G401 (cell line): ENCODE measurements at places on chromosomes 12 and 14. TPM values are rescaled to one million over a fixed set of nuclear protein-coding genes. Genes with fewer than 3 reads are reported as not detected.

SDR9C7 gene
- total RNA-seq = not detected in 2 replicates

DNA sequence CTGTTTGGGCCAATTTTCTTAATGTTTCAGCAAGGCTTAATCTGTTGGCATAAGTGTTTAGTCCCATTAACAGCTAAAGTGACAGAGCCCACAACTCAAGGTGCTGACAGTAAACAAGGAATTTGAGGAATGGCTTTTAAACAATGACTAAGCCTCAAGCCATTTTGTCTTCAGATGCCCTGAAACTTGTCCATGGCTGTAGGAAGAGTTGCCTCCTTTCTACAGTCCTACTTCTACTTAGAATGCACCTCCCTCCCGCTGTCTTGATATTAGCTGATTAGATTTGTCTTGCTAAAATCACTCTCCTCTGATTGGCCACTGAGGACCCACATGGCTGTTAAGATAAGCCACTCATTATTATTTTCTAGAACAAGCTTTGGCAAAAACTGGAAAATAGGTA, 188.4 kb upstream of the OTX2 start:
- no peak for DNase-seq

GSC gene
- total RNA-seq = not detected in 2 replicates

CCDC184 gene
- 0.03 and 0.06 TPM in 2 replicates for total RNA-seq

DNA sequence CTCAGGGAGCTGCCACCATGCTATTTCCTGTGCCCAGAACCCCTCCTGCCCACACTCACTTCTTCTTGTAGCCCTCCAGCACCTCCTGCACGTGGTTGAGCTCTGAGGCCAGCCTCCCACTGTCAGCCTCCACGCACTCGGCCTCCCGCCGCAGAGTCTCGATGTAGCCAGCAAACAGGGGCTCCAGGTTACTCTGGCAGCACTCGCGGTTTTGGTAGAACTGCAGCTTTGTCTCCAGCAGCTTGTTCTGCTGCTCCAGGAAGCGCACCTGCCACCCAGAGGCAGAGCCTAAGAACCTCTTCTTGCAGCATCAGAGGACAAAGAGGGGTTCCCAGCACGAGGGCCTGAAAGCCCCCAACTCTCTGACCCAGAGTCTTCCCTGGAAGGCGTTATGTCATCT, 2.1 kb downstream of the KRT83 start:
- no peak for DNase-seq

UNC79 gene
- total RNA-seq = 0.44 TPM in 1 of 2 replicates, not detected in the other

TC2N gene
- total RNA-seq = not detected in 2 replicates

GRCh38 chr14:89041257-89041582, 216.8 kb downstream of the TTC8 start:
- no peak for DNase-seq

OSBPL8 gene
- 68.4 and 77.0 TPM in 2 replicates for total RNA-seq

DNA sequence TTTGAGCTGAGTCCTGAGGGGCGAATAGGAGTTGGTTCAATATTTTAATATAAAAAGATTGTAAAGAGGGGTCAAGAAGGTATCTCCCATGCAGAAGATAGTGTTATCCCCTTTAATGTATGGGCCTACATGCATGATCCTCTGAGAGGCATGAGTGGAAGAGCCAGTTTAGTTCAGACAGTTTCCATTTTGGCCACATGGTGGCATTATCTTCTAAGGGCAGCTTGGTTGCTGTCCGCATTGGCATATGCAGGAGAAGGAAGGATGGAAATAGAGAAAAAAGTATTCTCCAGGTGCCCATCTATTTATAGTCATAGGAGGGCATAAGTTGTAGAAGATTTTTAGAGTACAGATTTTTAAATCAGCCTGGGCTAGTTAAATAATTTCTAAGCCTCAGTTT, 5.4 kb downstream of the SAMD4A start:
- DNase-seq = peak; percentile 33

DNA sequence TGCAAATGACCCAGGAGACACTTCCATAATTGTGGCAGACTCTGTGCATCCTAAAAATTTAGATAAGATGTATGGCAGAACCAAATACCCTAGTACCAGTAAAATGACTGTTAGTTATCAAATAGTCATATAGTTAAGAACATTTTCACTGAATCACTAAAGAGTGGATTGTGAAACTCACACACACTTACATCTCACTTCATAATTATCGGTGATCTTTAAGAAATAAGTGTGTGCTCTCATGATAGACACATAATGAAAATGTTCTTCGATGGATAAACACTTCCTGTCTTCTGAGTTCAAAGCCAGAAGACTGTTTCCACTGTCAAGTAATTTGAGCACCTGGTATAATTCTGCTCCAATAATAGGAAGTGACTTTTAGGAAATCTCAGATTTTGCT, 19.1 kb upstream of the KLRB1 start:
- DNase-seq = no peak

GRCh38 chr12:128637642-128638606, 185.8 kb downstream of the SLC15A4 start:
- DNase-seq = no peak

DNA sequence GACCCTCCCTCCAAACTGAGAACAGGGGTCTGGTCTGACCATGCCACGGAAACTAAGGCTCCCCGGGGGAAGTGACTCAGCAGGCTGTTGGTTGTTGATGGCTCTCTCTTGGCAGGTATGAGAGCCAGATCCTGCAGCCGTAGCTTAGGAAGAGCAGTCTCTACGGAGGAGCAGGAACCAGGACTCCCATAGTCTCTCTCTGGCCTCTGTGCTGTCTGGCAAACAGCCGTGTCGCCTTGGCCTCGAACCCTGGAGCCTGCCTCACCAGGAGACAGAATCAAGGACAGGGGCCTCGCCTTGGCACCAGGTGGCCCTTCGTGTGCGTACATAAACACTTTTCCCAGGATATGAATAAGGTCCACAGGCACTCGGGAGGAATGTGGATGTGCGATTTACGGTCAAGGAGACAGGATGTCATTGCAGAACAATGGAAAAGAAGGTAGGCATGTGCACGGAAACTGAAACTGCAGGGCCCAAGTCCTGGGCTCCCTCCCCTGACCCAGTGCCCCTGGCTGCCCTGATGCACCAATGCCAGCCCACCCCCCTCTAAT, 7.9 kb downstream of the VWF start:
- no peak for DNase-seq

GRCh38 chr12:6277982-6278438, 32.5 kb upstream of the PLEKHG6 start:
- DNase-seq = no peak

FAM90A1 gene
- total RNA-seq = not detected in 2 replicates

DENND5B gene
- total RNA-seq = 6.1 and 13.0 TPM in 2 replicates

TOMM20L gene
- not detected in 2 replicates for total RNA-seq

DNA sequence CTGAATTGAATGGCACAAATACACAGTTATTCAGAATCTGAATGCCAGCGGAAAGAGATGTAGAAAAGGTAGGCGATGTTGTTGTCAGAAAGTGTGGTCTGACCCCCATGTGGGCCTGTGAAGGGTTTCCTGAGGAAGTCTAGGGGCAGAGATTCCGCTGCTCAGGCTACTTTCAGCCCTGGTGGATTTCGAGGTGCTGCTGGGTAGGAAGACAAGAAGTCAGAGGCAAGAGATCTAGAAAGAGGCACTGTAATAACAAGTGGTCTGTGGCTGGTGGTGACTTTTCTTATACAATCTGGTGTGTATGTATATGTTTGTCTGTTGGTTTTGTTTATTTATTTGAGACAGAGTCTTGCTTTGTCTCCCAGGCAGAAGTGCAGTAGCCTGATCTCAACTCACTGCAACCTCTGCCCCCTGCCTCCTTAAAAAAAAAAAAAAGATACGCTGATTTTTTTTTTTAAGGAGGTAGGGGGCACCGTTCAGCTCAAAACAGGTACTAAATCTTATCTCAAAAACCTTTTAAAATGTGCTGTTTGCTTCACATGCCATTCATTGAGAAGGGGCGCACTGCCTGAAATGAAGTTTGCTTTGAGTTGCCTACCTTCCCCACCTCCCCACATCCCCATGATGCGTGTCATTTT, 27.1 kb upstream of the MANSC4 start:
- no peak for DNase-seq

FBLN5 gene
- 1.3 TPM in 1 of 2 replicates, not detected in the other for total RNA-seq

FGD4 gene
- total RNA-seq = 0.61 and 1.9 TPM in 2 replicates

DNA sequence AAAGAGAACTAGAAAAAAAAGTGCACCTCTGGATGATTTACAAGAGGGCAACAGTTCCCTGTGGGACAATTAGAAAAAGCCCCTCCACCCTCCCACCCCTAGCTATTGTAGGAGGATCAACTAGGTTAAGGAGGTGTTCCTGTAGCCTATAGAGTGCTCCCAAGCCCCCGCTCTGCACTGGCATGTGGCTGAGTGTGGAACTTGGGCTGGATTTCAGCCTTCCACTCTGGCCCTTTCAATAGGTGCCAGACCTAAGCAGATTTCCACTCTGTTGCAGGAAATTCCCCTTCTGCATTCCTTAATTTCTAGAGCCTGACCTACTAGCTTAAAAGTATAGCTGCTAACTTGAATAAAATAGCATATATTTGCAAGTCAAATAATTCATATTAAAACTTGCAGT, 2.8 kb downstream of the NFATC4 start:
- DNase-seq = peak; percentile 61

GRCh38 chr12:93663729-93664084, 13.5 kb upstream of the CRADD start:
- no peak for DNase-seq

- DNase-seq = no peak
Measured at GRCh38 chr14:65840118-65840751, 427.7 kb downstream of the FUT8 start.

- DNase-seq = no peak
Measured at GRCh38 chr12:64780531-64781279, 21.5 kb upstream of the GNS start.

- no peak for DNase-seq
Measured at GRCh38 chr12:65505386-65506121, 227.1 kb downstream of the MSRB3 start.

- DNase-seq = no peak
Measured at GRCh38 chr12:96670334-96670899, 181.0 kb downstream of the CFAP54 start.

DLGAP5 gene
- 63.1 and 109 TPM in 2 replicates for total RNA-seq

EXOC3L4 gene
- total RNA-seq = 0.86 and 1.6 TPM in 2 replicates

DNA sequence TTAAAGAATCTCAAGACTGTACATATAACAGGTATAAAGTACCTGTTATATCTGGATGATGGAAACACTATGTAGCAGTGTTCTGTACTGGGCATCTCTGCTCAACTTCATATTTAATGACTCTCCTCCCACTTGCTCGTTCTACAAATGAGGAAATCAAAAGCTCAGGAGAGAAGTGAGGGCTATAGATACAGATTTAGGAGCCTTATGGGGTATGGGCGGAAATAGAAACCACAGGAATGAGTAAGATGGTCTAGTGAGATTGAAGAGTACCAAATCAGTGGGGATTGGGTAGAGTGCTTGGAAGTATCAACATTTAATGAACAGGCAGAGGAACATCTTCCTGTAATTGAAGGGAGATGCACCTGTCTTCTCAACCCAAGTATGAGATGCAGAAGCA, 23.8 kb upstream of the POLR3B start:
- no peak for DNase-seq

ST8SIA1 gene
- total RNA-seq = not detected in 2 replicates

FGF23 gene
- not detected in 2 replicates for total RNA-seq

- DNase-seq = no peak
Measured at GRCh38 chr14:104105071-104105821, 19.7 kb downstream of the ASPG start.

DNA sequence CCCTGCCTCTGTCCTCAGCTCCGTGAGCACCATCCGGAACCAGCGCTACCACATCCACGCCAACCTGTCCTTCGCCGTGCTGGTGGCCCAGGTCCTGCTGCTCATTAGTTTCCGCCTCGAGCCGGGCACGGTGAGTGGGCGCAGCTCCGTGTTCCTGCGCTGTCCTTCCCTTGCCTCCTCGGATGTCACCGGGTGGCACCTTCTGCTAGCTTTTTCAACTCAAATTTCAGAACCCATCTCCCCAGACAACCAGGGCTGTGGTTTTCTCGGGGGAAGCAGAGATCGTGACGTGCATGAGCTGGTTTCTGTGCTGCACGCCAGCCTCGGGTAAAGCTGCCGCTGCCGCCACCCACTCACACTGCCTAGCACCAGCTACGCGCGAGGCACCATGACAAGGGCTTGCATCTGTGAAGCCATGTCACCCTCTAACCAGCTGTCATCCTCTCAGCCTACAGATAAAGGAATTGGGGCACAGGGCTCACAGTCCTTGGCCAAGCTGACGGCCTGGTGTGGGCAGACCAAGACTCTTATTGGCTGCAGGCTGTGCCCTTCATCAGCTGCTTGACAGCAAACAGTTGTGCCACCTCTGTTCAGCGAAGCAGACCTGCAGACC, 152.1 kb downstream of the ADGRD1 start:
- no peak for DNase-seq

GRCh38 chr12:104628831-104629135, 172.0 kb downstream of the CHST11 start:
- DNase-seq = no peak

TMEM119 gene
- 0.58 and 7.3 TPM in 2 replicates for total RNA-seq

- peak; percentile 47 for DNase-seq
Measured at GRCh38 chr14:100885196-100885595, 18.3 kb downstream of the RTL1 start.

- peak; percentile 71 for DNase-seq
Measured at GRCh38 chr12:76878899-76879709, at the start of gene CSRP2. CSRP2 (minus strand) TSS chr12:76879019; CDS start chr12:76866260, 12,759 bp downstream.

- DNase-seq = peak; percentile 44
Measured at GRCh38 chr14:31419967-31420318, 407 bp downstream of the HEATR5A start.

DNA sequence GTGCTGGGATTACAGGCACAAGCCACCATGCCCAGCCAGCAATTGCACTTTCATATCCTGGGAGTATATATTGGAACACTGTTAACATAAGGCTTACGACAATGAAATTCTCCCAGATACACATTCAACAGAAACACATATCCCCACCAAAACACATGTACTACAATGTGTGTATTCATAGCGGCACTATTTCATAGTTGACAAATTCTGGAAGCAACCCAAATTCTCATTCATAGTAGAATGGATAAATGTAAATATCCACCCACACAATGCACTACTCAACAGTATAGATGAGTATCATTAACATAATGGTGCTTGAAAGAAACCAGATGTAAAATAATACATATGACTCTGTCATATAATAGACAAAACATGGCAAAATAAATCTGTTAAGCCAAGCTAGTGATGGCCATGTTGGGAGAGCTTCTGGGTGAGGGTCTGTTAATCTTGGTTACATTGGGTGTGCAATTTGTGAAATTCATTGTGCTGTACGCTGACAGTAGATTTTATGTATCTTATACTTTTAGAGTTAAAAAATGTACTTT, 2.6 kb upstream of the DNAAF2 start:
- DNase-seq = no peak

- no peak for DNase-seq
Measured at GRCh38 chr14:39080886-39081285, 22.1 kb downstream of the SEC23A start.

OAS2 gene
- not detected in 2 replicates for total RNA-seq

GRCh38 chr14:68905107-68905895, 73.8 kb downstream of the ACTN1 start:
- DNase-seq = no peak

NINJ2 gene
- total RNA-seq = 0.31 and 5.0 TPM in 2 replicates

LTB4R2 gene
- total RNA-seq = 1.8 and 5.4 TPM in 2 replicates

GRCh38 chr14:93044556-93044955, 71.2 kb downstream of the ITPK1 start:
- DNase-seq = no peak

- no peak for DNase-seq
Measured at GRCh38 chr12:114995891-114996290, 311.9 kb upstream of the TBX3 start.
